ENCODE measurements at places on chromosomes 6 and 20.

GRCh38 chr6:158388727-158389126 is 76.5 kb downstream of the TULP4 start:
- DNase-seq, result no peak

DNA sequence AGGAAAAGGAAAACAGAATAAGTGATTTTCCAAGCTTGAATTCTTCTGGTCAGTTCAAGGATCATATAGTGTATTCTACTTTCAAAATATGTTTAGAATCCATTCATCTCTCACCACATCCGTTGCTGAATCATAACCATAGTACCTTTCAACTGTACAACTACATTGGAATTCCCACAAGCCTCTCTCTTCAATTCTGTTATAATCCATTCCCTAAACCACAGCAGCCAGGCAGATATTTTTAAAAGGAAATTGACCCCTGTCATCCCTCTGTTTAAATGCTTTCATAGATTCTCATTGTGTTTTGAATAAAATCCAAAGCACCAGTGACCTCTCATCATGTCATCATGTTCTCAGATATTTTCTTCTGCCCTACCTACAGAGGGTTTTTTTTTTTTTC is 412.7 kb downstream of the GRIK2 start:
- no peak for DNase-seq

- DNase-seq, result no peak
These were observed 9.2 kb downstream of the RAET1G start for GRCh38 chr6:149913540-149914240.

DNA sequence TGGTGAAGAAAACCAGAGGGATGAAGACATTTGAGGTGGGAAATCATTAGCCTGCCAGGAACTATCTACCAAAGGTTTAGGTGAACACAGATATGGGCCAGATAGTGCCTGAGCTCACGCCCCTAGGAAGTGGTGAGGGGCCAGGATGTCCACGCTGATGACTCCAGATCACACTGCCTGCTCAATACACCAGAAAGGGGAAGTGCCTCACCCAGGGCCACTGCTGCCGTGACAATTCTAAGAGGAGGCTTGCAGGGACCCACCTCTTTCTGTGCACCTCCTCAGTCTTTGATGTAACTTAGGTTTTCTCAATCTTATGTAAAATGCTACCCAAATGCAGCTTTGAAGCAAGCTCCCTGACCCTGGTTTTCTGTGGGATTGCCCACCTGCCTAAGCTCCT is 5.4 kb upstream of the RAB44 start:
- no peak for DNase-seq

DNA sequence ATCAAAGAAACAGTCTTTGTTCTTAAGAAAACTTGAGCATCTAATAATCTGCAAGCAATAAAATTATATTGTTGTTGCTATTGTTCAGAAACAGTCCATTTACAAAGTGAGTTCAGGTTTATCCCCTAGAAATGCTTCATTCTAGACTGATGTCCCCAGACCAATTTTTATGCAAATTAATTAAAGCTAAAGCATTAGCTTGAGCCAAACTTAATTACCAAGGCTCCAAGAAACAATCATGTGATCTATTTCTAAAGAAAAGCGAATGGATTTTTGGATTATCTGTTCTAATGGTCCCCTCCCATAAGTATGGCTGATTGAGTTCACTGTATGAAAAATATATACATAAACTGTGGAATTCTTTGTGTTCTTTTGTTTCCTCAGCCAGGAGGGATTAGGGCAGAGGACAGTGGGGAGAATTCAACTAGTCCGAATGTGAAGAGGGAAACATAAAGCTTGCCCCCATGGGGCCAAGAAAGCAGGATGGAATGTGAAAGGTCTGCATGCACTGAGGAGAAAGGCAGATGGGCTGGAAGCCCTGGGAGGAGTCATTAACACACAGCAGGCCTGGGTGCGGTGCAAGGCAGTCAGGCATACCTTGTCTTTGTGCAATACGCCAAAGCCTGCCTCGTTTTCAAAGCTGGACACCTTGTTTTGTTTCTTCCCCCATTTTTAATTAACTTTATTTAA is 597.1 kb downstream of the KIF16B start:
- no peak for DNase-seq

DNA sequence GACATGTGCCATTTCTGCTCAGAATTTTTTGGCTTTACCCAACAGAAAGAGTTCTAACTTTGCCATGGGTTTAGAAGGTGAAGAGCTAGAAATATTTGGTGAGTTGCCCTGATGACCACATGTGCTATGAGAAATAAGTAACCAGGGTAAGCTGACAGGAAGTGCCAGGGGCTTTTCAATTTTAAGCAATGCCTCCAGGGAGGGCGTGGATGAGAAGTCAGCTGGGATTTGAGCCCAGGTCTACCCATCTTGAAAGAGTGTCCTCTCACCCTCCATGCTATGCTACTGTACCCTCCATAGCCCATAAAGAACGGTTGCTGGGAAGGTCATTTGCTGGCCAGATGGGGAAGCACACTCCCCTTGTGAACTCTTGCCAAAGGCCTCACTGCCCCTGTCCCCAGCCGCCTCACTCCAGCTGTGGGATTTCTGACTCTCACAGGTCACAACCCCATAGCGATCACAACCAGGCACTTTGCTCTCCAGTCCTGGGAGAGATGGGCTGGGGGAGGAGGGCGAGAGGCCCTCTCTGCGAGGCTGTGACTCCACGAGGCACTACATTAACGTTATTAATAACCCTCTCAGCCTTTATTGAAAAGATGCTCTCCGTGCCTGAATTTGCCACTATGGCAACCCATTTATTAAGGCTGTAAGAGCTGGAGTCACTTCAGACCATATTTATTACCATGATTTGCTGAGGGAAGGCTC is 291.1 kb downstream of the DHX35 start:
- no peak for DNase-seq

DNA sequence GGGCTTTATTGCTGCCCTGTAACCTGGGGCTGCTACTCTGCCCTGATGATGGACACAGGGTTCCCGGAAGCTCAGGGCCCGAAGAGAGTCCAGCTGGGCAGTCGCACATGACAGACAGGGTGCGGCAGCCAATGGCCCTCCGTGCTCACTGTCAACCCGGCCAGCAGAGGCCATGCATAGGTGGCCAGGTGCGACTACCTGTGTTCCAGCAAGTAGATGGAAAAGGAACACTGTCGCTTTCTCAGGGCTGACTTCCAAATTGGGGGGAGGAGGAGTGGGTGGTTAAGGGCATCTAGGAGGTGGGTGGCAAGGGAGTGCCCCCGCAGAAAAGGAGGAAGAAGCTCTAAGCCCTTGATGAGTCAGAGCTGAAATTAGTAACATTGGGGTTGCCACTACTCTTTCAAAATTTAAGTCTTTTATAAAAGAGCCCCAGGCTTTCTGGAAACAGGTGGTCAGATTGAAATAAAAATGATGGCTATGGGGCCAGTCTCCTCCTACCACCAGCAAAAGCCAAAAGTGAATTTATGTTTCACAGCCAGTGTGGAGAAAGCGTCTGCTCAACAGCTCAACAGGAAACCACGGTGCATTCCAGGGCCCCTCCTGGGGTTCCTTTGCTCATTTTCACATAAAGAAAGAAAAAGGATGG is 2.3 kb upstream of the RAMACL start:
- no peak for DNase-seq

DNA sequence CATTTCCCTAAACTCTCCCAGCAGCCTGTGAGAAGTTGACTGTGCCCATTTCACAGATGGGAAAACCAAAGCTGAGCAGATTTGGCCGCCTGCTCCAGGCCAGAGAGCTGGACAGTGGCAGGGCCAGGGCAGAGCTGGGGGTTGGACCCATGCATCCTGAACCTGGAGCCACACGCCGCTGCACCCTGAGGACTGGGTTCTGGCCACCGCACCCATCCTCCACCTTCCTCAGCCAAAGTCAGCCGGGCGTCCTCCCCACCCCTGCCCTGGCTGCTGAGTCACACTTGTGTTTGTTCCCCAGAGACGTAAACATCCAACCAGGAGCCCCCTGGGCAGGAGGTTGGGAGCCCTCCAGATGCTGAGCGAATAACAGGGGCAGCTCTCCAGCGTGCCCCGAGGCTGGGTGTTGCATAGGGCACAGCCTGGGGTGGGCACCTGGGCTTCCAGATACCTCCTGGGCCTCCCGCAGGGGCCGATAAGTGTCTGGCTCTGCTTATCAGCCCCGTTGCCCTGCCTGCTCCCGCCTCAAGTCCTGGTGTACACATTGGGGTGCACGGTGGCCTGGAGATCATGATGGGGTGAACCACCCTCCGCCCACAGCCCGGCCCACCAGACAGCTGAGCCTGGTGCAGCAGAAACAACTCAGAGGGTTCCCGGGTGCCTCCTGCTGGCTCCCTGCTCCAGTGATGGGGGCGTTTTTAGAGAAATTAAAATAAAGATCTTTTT is 23.8 kb downstream of the RBM38 start:
- DNase-seq, result no peak

- DNase-seq, result no peak
These were observed 2.6 kb downstream of the BPIFB2 start for GRCh38 chr20:33010133-33010504.

- DNase-seq, result no peak
These were observed 71.4 kb upstream of the TCF21 start for GRCh38 chr6:133817460-133818047.

GRCh38 chr6:97059473-97059872 is 134.9 kb downstream of the KLHL32 start:
- DNase-seq, result no peak

GRCh38 chr20:33431797-33432381 is 11.7 kb downstream of the SNTA1 start:
- DNase-seq, result no peak

- DNase-seq, result no peak
These were observed 3.2 kb upstream of the ZBTB12 start for GRCh38 chr6:31905041-31905440.

GRCh38 chr20:42366626-42367025 is 748.4 kb upstream of the CHD6 start:
- no peak for DNase-seq

- DNase-seq, result no peak
These were observed 154.9 kb downstream of the TSHZ2 start for GRCh38 chr20:53127027-53127426.

GRCh38 chr20:10470276-10470675 is 35.2 kb downstream of the SLX4IP start:
- no peak for DNase-seq

DNA sequence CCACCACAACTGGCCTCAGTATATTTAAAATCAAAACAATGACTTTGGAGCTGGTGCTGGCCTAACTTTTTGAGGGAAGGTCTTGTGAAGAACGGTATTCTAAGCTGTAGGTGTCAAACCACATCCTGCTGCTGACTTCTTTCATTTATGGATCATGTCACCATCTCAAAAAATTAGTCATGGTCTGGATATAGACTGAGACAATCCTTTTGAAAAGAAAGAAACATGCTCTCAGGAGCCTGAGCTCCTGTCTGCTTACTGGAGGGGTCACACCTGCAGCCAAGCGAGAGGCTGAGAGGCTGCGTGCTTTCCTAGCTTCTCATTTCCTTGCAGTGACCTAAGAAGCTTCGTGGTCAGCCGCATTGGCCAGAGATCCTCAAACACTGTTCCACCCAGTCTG is 55.2 kb downstream of the TIAM2 start:
- no peak for DNase-seq

GRCh38 chr6:56663344-56663743 is 20.7 kb upstream of the DST start:
- DNase-seq, result no peak

DNA sequence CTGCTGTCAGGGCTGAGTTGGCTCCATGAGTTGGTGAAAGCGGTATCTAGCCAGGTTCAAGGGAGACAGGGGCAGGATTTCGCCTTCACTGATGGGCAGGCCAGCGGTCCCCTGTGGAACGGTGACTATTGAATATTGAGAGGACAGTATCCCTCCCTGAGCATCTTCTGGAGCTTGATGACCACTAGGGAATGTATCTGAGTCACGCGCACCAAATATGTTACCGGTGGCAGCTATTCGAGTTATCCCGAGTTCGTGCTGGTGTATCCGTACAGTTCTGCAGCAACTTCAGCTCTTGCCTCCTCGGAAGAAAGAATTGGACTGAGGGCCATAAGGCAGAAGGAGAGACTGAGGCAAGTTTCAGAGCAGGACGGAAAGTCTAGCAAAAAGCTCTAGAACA is 24.8 kb downstream of the MTHFD1L start:
- no peak for DNase-seq

DNA sequence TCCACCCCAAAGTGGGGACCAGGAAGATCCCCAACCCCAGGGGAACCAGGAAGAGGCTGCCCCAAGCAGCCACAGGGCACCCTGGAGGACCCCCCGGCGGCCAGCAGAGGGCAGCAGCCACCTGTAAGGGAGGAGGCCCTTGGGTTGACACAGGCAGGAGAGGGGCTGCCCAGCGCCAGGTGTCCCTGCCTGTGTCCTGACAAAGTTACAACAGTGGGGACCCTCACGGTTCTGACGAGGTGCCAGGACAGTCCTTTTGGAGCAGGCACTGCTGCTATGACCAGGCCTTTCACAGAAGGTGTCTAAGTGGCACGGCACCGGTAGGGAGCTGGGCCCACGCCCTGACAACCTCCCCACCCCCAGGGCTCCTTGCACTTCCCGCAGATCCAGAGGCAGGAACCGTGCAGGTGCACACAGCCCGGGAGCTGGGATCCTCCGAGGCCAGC is 176.7 kb downstream of the BMP7 start:
- DNase-seq, result peak; percentile 42

- DNase-seq, result peak; percentile 39
These were observed 210.8 kb downstream of the ARHGAP18 start for GRCh38 chr6:129498950-129499842.

GRCh38 chr20:40668449-40669228 is 20.4 kb downstream of the MAFB start:
- no peak for DNase-seq

GRCh38 chr6:15410752-15411151 is 164.9 kb downstream of the JARID2 start:
- no peak for DNase-seq

DNA sequence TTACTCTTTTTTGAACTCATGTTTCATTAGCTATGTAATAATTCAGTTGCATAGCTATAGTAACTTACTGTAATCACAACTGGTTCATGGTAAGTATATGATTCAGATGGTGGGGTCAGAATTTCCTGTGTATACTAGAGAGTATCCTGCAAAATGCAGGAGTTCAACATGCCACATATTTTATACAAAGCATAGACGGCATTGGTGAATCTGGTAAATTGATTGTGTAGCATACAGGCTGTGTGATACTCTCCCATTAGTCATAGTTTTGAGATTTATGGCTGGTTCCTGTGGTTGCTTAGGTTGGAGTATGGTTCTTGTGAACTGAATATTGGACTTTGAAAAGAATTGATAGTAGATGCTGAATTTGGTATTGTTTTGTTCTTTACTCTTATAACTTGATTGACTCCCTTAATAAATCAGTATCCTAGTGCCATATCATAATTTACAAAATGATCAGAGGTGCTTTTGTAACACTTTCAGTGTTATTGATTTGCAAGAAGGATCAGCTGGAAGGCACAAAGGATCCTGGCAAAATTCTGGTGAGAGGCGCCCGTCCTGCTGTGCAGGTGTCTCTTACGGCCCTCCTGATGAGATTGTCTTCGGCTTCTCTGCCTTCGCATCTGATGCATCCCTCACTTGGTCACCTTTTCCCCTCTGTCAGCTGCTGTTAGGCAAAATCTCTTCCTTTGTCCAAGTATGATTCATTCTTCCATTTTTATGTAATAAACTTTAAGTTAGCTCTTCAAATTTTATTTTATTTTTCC is 22.6 kb downstream of the SNX9 start:
- DNase-seq, result no peak

All from NCI-H1930 (cell line).